ENCODE measurements at places on chromosomes 7 and 10.
A peak's percentile ranks its signal among the peaks of the same experiment; 100 is the strongest.

- DNase-seq: no peak
Observed at GRCh38 chr7:134741907-134742635, 37.4 kb upstream of the CALD1 start.

DNA sequence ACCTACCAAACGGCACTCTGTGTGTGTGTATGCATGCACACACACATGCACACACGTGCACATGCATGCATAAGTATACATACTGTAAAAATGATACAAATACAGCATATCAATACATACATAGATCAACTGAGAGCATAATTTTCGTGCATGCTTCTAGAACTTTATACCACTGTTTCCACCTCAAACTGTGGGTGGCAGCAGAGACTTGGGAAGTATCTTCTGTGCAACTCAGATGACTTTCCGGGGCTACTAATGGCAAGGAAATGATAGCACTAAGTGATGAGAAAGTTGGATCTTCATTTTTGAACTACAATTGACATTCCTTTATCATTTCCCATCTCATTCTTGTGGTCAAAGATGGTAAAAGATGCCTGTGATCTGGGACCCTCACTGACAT is 570.7 kb downstream of the REEP3 start:
- DNase-seq: no peak

GRCh38 chr10:110221721-110222261 is 14.4 kb downstream of the MXI1 start:
- peak; percentile 83 for DNase-seq

GRCh38 chr7:48090095-48090805 is 1.2 kb downstream of the UPP1 start:
- peak; percentile 53 for DNase-seq

- no peak for DNase-seq
Observed at GRCh38 chr7:1934756-1935155, 264.7 kb downstream of the ELFN1 start.

GRCh38 chr7:38506756-38507155 is 124.4 kb downstream of the AMPH start:
- DNase-seq: no peak

GRCh38 chr7:107982042-107982840 is 20.7 kb downstream of the LAMB1 start:
- DNase-seq: no peak

DNA sequence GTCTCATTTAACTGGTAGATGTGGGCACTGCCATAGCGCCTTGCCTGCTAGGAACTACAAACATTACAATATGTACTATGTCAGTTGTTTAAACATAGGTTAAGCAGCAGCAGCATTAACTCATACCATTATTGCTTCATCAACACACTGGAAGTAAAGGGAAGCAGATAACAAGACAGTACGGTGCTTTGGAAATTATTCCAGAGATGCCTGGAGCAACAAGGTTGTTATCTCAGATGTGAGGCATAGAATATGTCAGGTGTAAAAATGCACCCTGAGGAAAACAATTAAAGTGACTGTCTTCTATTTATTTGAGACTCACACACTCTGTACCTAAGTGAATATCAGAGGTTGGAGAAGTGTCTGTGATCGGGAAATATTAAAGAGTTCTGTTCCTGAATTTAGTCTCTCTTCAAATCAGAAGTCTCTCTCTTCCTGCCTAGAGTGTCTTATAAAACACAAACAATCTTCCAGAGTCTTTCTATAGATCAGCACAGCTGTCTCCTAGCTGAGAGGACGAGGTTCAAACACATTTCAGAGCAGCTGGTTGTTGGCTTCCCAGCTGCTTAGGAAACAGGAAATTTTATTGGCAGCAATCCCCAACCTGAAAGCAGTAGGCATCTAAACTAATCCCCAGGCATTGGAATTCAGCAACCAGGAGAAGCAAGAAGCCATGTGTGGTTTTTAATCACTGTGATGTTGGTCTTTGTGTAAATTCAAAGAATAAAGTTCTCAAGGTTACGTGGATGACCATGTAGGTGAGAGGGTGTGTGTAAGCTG is 994.4 kb upstream of the LRRTM3 start:
- DNase-seq: peak; percentile 44

- peak; percentile 64 for DNase-seq
Observed at GRCh38 chr7:28389504-28390395, 22.6 kb upstream of the CREB5 start.

DNA sequence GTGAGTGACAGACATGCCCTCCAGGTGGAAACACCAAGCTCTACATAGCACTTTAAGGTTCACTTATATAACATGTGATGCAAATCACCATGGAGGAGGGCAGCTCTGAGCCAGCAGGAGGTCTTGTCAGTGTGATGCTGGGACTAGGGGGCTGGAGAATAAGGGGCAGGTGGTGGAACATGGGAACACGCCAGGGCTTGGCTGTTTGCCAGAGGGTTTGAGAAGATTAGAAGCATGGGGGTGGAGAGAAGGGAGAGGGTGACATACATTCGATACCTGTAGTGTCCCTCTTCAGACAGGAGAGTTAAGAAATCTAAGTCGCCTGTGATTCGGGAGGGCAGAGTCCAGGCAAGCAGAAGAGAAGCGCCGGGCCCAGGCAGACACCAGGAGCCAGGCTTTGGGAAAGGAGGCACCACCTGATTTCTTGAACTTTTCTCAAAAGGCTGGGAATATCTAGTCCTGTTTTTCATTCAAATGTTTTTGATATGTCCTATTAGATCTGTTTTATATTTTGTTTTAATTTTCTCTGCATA is 16.9 kb upstream of the LAMB4 start:
- DNase-seq: no peak

GRCh38 chr7:141586878-141587277 is 35.7 kb downstream of the AGK start:
- no peak for DNase-seq

DNA sequence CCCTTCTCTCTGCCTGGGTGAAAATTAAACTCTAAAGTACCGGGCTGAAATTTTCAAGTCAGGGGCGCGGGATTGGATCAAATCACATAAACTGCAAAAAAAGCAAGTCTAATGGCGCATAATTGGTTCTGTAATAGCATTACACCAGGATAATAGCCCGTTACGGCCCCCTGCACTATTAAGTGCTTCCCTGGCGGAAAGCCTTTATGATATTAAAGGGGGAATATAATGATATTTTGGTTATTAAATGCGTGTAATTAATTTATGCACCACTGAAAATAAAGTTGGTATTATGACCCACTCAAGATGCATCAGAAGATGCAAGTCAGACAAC is 744 bp upstream of the DRGX start:
- DNase-seq: no peak

GRCh38 chr7:132580717-132581285 is 4.5 kb upstream of the PLXNA4 start:
- DNase-seq: peak; percentile 79

GRCh38 chr7:80611353-80611752 is 27.1 kb upstream of the CD36 start:
- DNase-seq: no peak

DNA sequence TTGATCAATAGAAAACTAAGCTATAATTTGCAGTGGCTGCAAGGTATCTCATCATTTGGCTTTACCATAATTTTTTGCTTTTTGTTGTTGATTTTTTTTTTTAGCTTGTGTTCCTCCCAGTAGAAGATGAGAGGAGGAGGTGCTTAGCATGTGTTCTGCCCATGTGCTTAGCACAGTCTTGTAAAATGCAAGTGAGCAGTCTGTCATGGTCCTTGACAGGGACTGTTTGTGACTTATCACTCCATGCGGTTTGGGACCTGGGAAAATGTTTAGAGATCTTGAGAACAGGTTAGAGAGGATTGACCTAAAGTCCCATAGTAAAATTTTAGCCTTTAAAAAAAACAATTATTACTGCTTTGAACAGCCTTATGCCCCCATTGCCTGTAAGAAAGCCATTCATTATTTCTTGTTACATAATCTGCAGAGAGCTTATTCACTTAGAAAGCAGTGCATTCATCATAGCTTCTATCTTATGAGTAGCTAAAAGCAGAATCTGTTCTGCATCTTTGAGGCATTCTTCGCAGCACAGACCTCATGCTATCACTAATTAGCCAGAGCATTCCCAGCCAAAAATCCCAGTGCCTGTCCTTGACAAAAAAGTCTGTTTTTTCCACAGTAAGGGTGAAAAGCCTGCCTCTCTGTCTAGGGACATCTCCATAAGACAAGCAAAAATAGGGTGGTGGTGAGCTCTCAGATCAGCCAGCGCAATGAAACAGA is 748.7 kb upstream of the GALNT17 start:
- no peak for DNase-seq

- peak; percentile 42 for DNase-seq
Observed at GRCh38 chr10:132574783-132575319, 37.3 kb downstream of the INPP5A start.

- DNase-seq: peak; percentile 82
Observed at GRCh38 chr7:1466524-1467271, 7.4 kb upstream of the MICALL2 start.

- DNase-seq: no peak
Observed at GRCh38 chr7:154898973-154899855, 103.7 kb downstream of the PAXIP1 start.
